ENCODE measurements at places on chromosomes 6 and 20.

DNA sequence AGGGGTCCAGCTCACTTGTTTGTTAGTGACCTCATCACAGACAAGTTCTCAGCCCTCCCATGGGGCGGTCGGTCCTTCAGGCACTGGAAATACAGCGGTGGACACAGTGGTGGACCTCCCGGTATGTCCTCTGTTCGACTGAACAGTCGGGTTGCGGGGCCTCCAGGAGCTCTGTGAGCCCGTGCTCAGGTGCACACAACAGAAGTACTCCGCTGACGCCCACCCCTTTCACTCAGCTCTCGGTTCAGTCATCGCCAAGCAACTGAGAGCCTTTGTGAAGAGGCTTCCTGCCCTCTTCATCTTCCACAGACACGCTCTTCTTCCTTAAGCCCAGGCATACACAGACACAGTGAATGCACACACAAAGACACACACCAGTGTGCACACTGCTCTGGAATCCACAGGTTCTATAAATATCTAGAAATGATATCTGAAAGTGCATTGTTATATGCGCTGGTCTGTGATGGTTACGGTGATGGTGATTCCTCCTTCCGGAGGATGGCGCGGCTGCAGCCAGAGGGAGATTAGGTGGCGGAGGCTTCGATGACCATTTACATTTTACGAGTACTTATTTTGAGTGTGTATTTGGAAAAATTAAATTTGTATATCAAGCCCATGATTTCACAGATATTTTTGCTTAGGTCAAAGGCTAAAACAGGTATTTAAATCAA is 46.8 kb upstream of the BHLHE23 start:
- no peak for DNase-seq

- DNase-seq, result no peak
Measured at GRCh38 chr20:25014816-25015215, 22.3 kb upstream of the APMAP start.

GRCh38 chr6:33278392-33278741 is 1.4 kb downstream of the B3GALT4 start:
- no peak for DNase-seq

- DNase-seq, result no peak
Measured at GRCh38 chr6:98458708-98459107, 375.7 kb upstream of the POU3F2 start.

DNA sequence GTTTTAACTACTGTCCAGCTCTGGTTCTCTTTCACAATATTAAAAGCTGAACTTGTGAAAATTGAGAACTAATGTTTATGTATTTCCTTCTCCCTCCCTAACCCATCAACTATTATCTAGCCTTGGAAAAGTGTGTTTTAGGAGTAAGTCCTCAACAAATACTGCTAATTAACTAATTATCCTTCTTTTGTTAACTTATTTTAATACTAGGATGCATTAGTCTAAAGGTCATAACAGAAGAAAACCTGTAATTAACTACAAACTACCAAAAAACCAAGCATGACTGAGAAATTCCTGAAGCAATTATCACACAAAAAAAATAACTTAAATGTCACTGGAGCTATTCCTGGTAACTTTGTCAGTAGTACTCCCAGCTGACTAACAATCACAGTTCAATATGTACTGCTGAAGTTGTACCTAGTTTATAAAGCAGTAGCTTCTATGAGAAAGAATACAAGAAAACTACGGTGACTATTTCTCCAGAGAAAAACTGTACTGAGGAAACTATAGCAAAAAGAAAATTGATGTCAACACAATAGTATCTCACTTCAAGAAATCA is 301.9 kb downstream of the LAMA2 start:
- no peak for DNase-seq

DNA sequence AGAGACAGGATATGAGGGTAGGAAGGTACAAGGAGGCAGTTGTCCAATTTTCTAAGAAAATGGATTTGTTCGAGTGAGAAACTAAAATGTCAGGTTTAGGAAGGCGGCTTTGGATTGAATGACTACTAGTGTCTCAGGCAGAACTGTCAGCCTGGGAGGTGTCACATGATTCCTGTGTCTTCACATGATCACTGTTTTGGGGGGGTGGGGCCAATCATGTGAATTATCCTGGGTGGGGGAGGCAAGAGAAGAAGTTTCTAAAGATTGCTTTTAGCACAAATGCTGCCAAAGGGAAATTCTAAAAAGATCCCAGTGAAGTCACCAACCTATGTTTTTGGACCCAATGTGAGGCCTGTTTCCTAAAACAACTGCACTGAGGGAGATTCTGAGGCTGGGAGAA is 2.3 kb downstream of the SIRPA start:
- DNase-seq, result no peak

GRCh38 chr6:44737829-44738528 is 350.5 kb downstream of the CDC5L start:
- DNase-seq, result no peak

GRCh38 chr20:48153523-48153922 is 368.2 kb upstream of the SULF2 start:
- no peak for DNase-seq

- DNase-seq, result no peak
Measured at GRCh38 chr6:66814156-66814555, 1107.1 kb upstream of the EYS start.

DNA sequence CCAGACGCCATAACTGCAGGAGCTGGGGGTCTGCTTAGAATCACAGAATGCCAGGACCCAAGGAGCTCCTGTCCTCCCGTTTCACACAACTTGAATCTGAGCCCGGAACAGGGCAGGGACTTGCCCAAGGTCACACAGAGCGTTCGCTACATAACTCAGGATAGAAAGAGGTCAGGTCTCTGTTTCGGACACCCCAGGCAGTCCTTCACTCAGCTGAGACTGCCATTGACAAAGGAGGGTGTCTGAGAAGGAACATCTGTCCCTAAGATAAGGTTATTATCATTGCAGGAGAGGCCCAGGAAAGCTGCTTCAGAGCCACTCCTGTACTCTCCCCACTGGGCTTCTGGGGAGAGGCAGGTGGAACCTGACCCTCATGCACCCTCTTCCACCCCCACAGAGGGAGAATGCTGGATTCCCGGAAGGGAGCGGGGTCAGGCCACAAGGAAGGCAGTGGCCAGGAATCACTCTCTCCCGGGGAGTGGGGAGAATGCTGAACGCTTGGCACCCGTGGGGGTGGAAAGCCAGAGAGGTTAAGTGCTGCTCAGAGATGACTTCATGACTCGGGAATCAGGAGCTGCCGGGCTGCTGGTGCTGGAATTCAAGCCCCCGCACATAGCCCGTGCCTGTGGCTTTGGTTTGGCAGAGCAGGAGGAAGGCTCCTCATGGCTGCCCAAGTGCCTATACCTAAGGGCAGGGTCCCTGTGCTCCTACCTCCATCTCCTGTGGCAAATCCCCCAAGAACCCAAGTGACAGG is 10.7 kb downstream of the SDC4 start:
- DNase-seq, result no peak

DNA sequence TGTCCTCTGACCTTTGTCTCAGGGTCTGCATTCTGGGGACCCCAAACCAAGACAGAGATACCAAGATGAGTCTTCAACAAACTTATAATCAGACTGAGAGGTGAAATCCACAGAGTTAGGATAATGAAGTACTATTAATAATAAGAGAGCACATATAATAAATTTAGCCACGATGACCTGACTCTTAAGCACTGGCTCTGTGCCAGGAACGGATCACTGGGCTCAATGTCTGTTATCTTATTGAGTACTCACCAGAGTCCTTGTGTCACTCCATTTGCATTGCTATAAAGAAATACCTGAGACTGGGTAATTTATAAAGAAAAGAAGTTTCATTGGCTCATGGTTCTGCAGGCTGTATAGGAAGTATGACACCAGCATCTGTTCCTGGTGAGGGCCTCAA is 18.9 kb upstream of the ITPR3 start:
- no peak for DNase-seq

Measured in NCI-H2081 (cell line).